ENCODE measurements at places on chromosomes 3 and 15.

DNA sequence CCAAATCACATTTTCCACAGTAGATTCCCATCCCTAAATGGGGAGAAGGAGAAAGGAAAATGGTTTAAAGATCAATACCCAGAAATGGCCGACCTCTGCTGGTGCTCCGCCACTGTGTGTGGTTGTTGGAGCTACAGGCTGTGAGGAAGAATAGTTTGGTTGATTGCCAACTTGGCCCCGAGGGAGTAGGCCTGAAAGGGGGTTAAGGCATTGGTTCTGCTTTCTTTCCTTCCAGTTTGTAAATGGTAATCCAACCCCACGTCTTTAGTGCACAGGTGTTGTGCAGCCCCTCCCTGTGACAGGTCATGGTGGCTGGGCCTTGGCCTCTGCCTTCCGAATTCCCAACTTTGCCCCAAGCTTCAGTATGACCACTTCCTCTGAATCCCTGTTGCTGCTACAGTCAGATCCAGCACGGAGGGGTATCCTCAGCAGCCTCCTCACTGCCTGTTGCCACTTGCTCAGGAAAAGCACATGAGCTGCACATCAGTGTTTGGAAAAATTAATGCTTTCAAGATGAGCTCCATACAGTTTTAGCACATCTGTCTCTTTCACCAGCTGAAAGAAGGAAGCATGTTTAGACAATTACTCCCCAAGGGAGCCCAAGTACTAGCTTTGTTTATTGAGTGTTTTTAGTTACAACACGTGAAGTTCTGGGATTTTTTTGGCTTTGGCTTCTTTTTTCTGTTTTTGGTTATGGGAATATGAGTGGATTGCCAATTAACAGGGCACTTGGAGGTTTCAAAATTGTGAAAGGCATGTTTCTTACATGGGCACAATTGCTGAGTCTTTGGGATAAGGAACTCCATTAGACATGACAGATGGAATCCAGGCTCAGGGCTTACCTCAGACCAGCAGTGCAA, 92.3 kb upstream of the ROPN1 start:
- DNase-seq, result no peak

- DNase-seq, result no peak
These were observed at the start of gene ANKUB1 for GRCh38 chr3:149792452-149793270. ANKUB1 (minus strand) TSS chr3:149792554; CDS start chr3:149792366, 188 bp downstream.

DNA sequence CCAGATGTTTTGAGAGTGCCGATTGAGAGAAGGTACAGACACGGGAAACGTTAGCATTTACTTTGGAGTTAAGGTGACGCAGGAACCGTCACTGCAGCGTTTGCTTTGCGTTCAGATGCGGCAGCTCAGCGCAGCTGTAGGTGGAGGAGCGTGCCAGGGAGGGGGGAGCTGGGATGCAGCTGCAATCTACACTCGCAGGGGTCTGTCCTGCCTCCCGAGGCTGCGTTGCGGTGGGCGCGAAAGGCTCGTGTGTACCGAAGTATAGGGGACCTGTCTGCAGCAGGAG, 425 bp upstream of the FYTTD1 start:
- DNase-seq, result no peak

- no peak for DNase-seq
These were observed 6.8 kb downstream of the ONECUT1 start for GRCh38 chr15:52783191-52783829.

- DNase-seq, result no peak
These were observed 48.0 kb downstream of the B3GNT5 start for GRCh38 chr3:183300996-183301562.

- DNase-seq, result no peak
These were observed 41.8 kb upstream of the GOLM2 start for GRCh38 chr15:44246521-44247268.

- DNase-seq, result no peak
These were observed 25.8 kb downstream of the LDHAL6B start for GRCh38 chr15:59232476-59232875.

DNA sequence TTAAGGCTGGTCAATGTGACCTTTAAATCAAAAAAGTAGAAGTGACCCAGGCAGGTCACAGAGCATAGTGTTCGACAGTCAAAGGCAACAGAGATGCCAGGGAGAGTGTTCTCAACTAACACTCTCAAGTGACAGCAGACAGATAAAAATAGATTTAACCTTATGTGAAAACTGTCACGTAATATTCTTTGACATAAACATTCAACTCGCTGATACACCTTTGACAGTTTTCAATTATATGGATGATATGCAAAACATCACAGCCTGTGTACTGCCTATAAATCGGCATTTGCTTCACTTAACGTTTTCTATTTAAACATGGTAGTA, 15.5 kb downstream of the PDZRN3 start:
- no peak for DNase-seq

Data from stimulated activated CD8-positive, alpha-beta memory T cell treated with anti-CD3 and anti-CD28 coated beads, Interleukin-4, amount 100 ng/mL, for 24 hours (primary cell).